ENCODE measurements at places on chromosomes 4 and X.
A peak's percentile ranks its signal among the peaks of the same experiment; 100 is the strongest.

GRCh38 chr4:94892051-94892450 is 134.3 kb downstream of the BMPR1B start:
- DNase-seq, result peak; percentile 32

- no peak for DNase-seq
These were observed 32.9 kb downstream of the RNF212 start for GRCh38 chr4:1080432-1080831.

DNA sequence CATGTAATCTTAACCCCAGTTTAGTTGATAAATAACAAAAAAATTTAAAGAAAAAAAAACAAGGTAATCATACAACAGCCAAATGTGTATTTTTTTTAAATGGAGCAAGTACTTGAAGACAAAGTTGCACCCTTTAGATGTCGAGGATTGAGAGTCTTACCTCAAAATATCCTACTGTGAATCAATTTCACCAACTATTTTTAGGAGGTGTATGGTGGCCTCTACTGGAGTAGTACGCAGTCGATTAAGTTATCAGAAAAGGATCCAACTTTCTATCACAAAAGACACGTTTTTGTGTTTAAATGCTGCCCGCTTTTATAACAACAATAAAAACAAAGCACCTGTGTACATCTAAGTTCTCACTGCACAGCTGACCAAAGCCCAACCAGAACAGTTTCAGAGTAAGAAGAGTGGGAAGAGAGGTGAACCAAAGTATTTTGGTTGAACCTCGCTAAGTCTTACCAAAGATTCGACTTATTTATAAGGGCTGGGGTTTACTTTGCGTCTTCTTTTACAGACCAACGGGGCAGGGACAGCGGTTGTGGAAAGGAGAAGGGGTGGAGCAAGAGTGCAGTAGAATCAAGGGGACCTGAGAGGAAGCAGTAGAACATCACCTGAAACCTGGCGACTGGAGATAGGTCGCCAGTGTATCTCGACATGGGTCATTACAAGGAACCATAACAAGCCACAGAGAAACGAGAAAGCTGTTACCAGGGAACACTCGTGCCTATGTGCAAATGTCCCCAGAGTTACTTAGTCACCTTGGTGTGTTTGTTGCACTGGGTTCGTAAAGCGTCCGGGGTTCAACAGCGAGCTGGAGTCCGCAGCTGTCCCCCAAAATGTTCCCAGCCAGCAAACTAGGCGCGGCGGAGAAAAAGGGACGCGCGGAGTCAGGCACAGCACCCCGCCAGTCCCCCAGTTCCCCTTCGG is 1.1 kb downstream of the RPS6KA6 start:
- no peak for DNase-seq

GRCh38 chrX:10749113-10749512 is 128.7 kb upstream of the MID1 start:
- DNase-seq, result no peak

Measured in brain pericyte (primary cell).